ENCODE measurements at places on chromosomes 2 and 18. TPM values are rescaled to one million over a fixed set of nuclear protein-coding genes. Genes with fewer than 3 reads are reported as not detected.

SPC25 gene
- 39.3 TPM for total RNA-seq

CFC1 gene
- total RNA-seq = not detected

CREB1 gene
- total RNA-seq = 91.7 TPM

CD8B2 gene
- not detected for total RNA-seq

CHPF gene
- 27.0 TPM for total RNA-seq

SP140 gene
- total RNA-seq = not detected

OR6B2 gene
- total RNA-seq = not detected

- H3K36me3 ChIP-seq = no peaks in the 10 kb centered on the region
- DNase-seq = no peak
- H3K4me3 ChIP-seq = no peak overlapping the region
- H3K4me1 ChIP-seq = no peaks in the 10 kb centered on the region
Measured at GRCh38 chr2:178764097-178764496, 43.1 kb downstream of the TTN start.

GRCh38 chr2:231613331-231613662 lies 20.6 kb downstream of the TEX44 start:
- no peaks in the 10 kb centered on the region for H3K36me3 ChIP-seq
- no peak for DNase-seq
- no peaks in the 10 kb centered on the region for H3K27me3 ChIP-seq
- peaks cover 62% of the 10 kb centered on the region for H3K4me1 ChIP-seq
- peak overlapping the region; percentile 98 for H3K27ac ChIP-seq

DNA sequence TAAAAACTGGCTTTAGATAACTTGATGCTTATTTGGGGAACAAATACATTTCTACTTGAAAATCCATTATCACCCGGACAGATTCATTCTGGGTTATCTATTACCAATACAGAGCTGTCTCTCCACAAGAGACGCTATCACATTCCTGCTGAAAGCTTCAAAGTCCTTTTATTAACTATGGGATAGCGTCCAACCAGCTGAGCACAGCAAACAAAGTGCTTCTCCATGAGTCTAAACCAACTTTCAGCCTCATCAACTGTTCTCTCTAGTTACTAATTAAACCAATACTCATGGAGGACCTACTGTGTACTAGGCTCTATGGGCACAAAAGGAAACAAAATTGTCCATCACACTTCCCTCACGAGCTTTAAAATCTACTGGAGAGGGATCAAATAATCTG lies 132.8 kb downstream of the L3MBTL4 start:
- no peaks in the 10 kb centered on the region for H3K27me3 ChIP-seq
- H3K4me3 ChIP-seq = no peak overlapping the region
- no peaks in the 10 kb centered on the region for H3K36me3 ChIP-seq
- DNase-seq = no peak
- H3K27ac ChIP-seq = no peak overlapping the region

GRCh38 chr18:51151568-51152511 lies 45.6 kb downstream of the MEX3C start:
- no peak overlapping the region for H3K4me3 ChIP-seq
- no peaks in the 10 kb centered on the region for H3K4me1 ChIP-seq
- H3K27me3 ChIP-seq = no peaks in the 10 kb centered on the region
- peaks cover 3% of the 10 kb centered on the region for H3K36me3 ChIP-seq
- DNase-seq = no peak

- no peak for DNase-seq
- H3K4me1 ChIP-seq = peaks cover 28% of the 10 kb centered on the region
- H3K4me3 ChIP-seq = no peak overlapping the region
- H3K36me3 ChIP-seq = no peaks in the 10 kb centered on the region
- no peaks in the 10 kb centered on the region for H3K27me3 ChIP-seq
- H3K27ac ChIP-seq = peak overlapping the region; percentile 67
Measured at GRCh38 chr2:18067588-18068384, 189.3 kb downstream of the KCNS3 start.

- peak; percentile 75 for DNase-seq
- peaks cover 12% of the 10 kb centered on the region for H3K36me3 ChIP-seq
- H3K27me3 ChIP-seq = no peaks in the 10 kb centered on the region
- no peak overlapping the region for H3K4me3 ChIP-seq
Measured at GRCh38 chr18:42053188-42053781, 98.3 kb downstream of the PIK3C3 start.

DNA sequence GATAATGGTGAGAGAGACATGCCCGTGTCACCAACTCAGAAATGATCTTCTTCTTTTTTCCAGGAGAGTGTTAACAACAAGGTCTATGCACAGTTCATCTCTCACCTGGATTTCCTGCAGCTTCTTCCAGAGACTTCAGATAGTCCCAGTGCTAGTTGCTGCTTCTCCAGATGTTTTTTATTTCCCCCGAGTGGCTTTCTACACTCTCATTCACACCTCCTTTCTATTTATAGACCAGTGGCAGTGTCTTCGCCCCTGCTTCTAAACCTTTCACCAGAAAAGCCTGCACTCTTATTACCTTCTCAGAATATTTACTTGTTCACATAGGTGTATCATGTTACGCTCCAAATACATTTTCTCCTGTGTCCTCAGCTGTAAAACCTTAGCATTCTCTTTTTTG lies 558.8 kb upstream of the CHAC2 start:
- no peak overlapping the region for H3K4me3 ChIP-seq
- no peaks in the 10 kb centered on the region for H3K4me1 ChIP-seq
- DNase-seq = no peak
- no peaks in the 10 kb centered on the region for H3K36me3 ChIP-seq
